ENCODE measurements at places on chromosomes 4 and X.

DNA sequence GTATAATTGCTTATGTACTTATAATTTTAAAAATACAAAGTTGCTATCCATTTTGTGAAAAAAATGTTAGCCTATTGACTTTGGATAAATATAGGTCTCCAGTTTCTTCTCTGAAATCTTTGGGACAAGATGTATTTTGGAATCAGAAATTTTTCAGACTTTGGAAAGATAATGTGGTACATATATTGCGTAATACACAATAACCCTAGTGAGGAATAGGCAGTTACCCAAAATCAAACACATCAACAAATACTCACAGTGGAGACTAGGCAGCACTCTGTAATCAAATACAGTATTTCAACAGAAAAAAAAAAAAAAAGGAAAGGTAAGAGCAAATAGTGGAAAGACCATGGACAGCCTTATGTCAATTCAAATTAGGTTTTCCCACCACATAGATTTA, 796.8 kb downstream of the ADGRL3 start:
- no peak for DNase-seq

- DNase-seq = no peak
Observed at GRCh38 chrX:47514533-47515235, 31.7 kb upstream of the ZNF41 start.

GRCh38 chr4:2731907-2732317, 24.2 kb downstream of the TNIP2 start:
- DNase-seq = no peak

- DNase-seq = no peak
Observed at GRCh38 chrX:31392513-31392912, 320.7 kb upstream of the FTHL17 start.

GRCh38 chrX:123801901-123802300, 58.0 kb upstream of the XIAP start:
- DNase-seq = no peak

DNA sequence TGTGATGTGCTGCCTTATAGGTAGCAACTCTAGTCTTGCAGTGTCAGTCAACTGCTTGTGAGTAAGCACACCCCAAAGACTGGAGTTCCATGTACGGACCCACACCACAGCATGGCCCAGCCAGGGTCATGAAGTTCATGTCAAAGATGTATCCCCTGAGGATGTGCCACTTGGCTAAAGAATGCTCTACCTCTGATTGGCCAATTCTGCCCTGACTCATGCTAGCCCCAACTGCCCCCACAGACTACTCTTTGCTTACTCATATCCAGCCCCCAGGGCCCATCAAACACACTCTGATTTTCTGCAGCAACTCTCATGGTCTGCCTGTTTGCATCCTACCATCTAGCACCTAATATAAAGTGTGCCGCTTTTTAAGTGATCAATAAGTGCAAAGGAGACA, 62.5 kb downstream of the CHRDL1 start:
- DNase-seq = no peak

DNA sequence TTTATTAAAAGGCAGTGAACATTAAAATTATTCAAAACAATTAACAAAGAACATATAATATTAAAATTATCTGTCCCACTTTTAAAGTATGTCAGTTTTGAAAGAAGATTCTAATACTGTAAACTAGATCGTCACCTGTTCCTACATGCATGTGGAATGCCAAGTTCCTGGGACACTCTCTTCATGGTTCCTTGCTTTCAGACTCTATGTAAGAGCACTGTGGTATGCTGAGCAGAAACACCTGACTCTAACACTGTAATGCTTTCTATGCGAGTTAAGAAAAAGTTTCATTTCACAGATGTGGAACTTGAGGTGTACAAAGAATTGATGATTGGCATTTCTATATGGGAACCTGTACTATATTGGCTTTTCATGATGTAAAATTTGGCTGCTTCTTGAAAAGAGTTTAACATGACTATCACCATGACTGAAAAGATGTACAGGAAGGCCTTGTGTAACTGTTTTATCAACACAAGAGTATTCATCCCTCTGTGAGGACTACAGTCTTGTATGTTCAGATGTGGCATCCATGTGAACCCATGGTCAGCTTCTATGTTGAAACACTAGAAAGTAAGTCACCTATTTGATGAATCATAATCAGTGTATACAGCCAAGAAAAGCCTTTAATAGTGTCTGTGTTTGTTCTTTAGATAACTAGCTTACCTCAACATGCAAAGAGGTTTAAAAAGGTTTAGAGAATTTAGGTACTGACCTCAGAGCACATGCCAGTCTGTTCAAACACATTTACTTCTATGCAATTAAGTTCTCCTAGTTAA, 354.5 kb downstream of the ARHGAP24 start:
- no peak for DNase-seq

- DNase-seq = no peak
Observed at GRCh38 chr4:8340781-8341241, 71.3 kb downstream of the HTRA3 start.

- DNase-seq = no peak
Observed at GRCh38 chr4:11632483-11632882, 203.8 kb upstream of the HS3ST1 start.

- DNase-seq = no peak
Observed at GRCh38 chr4:54231419-54231767, 2.3 kb downstream of the PDGFRA start.

DNA sequence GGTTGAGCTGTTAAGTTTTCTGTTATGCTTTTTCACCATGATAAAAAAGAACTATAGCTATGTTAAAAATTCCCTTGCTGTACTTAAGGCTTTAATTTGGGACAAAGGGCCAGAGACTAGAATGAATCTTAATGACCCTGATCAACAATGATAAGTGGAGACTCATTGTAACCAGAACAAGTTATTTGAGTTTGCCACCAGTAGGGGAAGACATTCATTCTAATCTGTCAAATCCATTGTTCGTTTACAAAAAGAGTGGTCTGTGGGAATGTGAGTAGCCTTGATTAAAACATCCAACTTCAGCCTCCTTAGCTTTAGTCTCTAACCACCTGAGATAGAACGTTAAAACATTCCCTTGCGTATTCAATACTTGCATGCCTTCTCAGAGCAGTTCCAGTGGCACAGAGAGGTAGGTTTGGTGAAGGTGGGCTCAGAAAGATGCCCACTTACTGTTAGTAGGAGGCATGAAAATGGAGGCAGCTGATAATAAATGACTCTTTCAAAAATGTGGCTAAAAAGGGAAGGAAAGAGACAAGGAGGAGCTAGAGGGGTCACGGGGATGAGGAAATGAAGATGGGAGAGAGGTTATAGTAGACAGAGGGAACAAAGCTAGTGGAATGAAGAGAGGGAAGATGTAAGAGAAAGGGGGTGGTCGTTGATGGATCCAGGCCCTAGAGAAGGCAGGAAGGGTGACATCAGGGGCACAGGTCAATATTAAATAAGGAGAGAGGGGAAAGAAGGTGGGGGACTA, 66.2 kb downstream of the EGF start:
- DNase-seq = no peak

DNA sequence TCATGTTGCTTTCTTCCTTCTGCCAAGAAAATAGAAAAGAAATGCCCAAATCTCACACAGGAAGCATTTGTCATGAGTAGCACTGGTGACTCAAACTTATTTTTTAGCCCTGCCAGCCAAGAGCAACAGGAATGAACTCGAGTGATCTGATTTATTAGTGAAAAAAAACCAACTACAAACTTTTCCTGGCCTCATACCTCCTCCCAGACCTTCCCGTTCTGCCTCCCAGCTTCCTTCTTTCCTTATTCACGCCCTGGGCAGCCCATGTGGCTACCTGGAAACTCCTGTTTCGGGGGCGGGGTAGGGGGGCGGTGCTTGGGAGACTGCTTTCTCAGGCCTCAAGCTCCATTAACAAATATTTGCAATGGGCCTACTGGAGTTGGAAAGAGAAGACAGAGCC, 178.5 kb downstream of the NHS start:
- DNase-seq = no peak

GRCh38 chr4:139508581-139509237, 47.3 kb downstream of the SETD7 start:
- no peak for DNase-seq

GRCh38 chrX:150293311-150294013, 69.7 kb upstream of the MAMLD1 start:
- DNase-seq = no peak

DNA sequence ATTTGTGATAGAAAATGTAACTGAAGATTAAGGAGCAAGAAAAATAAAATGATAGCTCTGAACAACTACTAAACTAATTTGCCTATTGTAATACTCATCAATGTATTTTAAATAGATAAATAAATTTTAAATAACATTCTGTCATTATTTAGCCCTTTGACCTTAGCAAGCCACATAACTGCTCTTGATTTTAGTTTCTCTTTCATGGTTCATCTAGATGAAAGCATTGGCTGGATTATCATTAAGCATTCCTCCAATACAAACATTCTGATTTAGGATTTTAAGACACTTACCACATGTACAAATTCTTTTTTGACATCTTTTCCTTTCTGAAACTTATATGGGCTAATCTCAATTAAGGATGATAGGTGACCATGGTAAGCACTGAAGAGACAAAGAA, 8.5 kb downstream of the ETNPPL start:
- no peak for DNase-seq

DNA sequence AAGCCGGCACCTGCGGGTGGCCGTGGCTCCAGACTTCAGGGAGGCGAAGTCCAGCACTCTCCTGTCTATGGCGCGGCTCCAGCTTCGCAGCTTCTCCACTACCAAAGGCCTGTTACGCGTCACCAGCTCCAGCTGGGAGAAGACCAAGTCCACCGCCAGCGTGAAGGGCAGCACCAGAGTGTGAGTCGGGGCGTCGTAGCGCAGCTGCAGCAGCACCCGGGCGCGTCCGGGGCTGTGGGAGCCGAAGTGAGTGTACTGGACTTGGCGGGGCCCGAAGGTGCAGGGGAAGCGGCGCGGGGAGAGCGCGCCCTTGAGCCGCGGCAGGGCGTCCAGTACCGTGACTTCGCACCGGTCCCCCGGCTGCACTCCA, 444 bp downstream of the FREM3 start:
- no peak for DNase-seq

GRCh38 chrX:12360383-12360782, 222.1 kb downstream of the FRMPD4 start:
- no peak for DNase-seq

DNA sequence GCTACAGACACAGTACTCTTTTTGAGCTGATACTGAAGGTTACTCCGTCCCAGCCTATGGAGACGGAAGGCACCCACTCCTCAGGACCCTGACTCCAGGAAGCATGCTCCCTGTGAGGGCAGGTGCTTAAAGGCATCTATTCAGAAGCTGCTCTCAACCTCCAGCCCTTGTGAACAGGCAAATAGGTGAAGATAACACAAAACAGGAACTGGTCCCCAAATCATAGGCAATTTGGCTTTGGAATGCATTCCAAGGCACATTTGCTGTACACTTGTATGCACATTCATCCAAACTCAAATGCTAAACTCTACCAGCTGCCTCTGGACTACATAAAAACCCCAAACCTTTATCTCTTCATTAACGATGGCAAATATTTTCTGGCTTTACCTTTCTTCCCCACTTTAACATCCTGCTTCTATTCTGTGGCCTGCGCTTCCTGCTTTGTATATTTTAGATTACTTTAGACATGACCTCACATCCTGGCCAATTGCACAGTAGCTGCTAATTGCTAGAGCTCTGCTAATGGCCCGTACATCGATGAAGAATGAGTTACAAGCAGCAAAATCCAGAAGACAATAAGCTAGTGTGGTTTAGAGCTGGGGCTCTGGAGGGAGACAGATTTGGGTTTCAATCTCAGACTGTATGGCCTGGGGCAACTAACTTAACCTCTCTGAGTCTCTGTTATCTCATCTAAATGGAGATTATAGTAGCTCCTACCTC, 3.2 kb downstream of the SEL1L3 start:
- DNase-seq = peak; percentile 25

GRCh38 chr4:5198656-5199541, 147.6 kb downstream of the STK32B start:
- DNase-seq = no peak

- no peak for DNase-seq
Observed at GRCh38 chr4:151993521-151993920, 232.7 kb upstream of the GATB start.

- peak; percentile 87 for DNase-seq
Observed at GRCh38 chr4:13548984-13549546, 4.8 kb upstream of the NKX3-2 start.

DNA sequence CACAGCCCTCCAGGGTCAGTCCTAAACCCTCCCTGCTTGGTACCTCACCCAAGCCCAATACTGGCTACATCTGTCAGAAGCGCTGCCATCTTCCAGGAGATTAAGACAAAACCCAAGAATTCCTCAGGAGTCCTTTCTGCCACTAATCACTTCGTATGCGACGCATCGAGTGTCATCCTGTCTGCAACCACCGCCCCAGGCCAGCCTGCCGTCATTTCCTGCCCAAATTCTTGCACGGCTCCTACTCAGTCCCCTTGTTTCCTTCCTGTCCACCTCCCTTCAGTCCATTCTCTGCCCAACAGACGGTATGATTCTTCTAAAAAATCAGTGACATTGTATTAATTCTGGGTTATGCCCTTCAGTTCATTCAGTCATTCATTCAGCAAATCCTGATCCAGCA, 113.6 kb downstream of the NFKB1 start:
- no peak for DNase-seq

DNA sequence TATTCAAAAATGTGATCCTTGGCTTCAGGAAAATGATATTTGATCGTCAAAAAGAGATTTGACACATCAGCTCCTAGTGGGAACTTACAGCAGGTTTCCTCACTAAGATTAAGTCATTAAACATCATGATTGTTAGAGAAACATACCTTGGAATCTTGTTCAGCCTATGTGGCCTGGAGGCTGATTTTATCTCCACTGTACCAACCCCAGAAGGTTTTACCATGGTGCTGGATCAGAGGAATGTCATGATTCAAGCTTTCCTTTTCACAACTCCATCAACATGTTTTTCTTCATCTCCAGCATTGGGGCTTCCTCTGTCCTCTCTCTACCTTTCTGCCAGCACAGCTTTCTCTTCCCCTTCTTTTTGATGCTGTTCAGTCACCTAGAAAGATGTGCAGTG, 68.4 kb upstream of the MID1IP1 start:
- no peak for DNase-seq

DNA sequence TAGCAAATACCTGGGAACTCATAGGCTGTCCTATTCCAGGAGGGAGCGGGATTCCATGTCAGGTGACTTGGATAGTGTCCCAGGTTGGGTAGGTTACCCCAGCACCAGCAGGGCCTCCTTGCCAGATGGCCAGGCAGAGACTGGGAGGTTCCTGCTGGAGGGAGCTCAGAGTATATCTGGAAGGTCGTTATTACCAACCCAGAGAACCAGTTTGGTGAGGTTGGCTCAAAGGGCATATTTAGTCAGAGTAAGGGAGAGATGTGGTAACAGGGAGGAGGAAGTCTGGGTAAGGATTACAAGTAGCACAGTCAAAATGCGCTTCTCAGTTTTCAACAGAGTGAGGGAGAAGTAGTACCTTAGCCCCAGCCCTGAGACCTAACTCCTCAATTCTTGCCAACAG, 53.3 kb upstream of the LNX1 start:
- no peak for DNase-seq

Data from CD4-positive, alpha-beta T cell (primary cell).